ENCODE measurements at places on chromosomes 11 and 22.

GRCh38 chr11:1862588-1863351 lies 9.9 kb downstream of the LSP1 start:
- peak; percentile 79 for DNase-seq

DNA sequence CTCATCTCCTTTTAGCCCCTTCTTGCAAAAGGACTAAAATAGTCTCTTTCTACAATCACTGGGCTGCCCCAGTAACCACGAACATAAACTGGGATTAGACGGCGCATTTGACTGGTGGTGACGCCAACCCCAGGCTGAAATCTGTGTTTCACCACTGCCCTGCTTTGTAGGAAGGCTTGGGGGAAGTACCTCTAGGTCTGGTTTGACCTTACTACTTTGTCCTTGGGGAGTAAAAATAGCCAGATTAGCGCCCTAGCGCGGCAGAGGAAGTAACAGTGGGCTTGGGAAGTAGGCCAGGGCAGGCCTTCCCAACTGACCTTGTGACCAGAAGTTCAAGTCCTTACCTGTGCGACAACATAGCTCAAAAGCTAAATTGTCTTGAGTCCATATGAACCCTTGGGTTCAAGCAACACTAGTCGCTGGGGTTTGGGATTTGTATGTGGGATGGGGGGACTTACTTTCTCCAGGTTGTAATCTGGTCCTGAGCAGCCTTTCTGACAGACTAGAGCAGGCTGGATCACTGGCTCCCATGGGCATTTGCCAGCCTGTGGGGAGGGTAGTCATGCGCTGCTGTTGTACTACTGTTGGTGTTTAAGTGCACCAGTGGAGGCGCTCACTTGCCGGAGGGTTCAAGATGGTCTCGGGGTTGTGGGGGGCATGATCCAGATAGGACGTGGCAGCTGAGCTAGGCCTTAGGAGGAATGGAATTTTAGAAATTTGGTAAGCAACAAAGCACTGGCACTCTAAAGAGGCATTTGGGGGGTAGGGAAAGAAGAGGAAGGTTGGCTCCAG lies 953 bp upstream of the PACS1 start:
- peak; percentile 30 for DNase-seq

- DNase-seq, result no peak
Measured at GRCh38 chr22:29517215-29517908, 36.2 kb downstream of the THOC5 start.

GRCh38 chr11:75189911-75190310 lies 39.0 kb downstream of the SLCO2B1 start:
- DNase-seq, result no peak

DNA sequence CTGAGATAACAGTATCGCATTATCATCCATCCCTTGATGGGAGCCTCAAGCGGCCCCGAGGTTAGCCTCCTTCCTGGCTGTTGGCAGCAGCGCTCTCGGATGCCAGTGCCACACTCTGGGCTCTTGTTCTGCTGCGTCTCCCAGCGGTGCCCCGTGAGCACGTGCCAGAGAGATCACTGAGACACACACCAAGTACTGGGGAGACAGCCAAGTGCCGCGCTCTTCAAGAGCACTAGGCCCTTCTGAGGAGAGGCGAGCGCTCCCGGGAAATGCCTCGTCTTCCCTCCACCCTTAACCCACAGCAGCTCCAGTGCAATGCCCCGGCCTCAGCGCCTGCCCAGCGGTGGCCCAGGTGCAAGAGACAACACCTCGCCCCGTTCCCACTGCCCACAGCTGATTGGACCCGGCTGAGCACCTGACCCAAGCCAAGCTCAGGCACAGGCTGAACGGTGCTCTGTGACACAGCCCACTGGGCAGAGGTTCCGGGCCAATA lies 248.3 kb upstream of the NARS2 start:
- DNase-seq, result no peak
